ENCODE measurements at places on chromosomes 16 and 17.

DNA sequence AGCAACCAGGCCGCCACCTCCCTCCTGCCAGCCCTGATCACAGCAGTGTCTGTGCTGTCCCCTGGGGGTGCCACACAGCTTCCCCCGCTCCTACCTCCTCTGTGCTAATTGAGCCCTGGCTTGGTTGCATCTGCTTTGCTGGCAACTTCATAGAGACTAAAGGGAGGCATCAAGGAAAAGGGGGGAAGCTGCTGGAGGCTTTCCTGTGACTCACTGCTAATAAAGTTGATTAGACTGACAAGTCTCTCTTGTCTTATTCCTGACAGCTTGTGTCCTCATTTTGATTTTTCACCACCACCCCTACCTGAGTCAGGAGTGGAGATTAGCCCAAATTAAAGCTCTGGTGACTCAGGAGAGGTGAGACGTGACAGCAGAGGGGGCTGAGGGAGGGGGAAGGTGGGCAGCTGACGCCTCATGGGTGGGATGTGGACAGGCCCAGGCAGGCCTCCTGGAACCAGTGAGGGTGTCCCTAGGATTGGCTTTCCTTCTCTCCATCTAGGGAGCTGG is 310.0 kb downstream of the CBLN1 start:
- DNase-seq: no peak

GRCh38 chr16:1554826-1555445 is 21.5 kb downstream of the TMEM204 start:
- DNase-seq: no peak

DNA sequence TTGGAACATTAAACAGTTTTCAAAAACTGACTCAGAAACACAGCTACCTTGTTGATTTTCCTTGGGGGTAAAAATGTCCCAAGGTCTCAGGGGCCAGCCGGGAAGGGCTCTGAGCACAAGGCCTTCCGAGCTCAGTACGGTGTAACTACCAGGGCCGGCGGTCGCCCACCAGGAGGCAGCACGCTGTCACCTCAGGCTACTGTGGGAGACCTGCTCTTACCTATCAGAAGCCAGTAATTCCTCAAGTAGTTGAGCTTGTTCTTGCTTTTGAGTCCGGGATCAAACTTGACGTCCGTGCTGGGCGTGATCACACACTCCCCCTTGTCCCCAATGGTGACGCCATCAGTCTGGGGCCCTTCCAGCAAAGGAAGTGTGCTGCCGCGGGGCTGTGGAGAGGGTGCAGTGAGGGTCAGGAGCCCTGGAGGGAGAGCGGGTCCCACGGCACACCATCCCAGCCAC is 43.4 kb upstream of the ICAM2 start:
- no peak for DNase-seq

- no peak for DNase-seq
Observed at GRCh38 chr17:72111336-72111923, 9.4 kb upstream of the SOX9 start.

Measured in stimulated activated CD8-positive, alpha-beta memory T cell treated with anti-CD3 and anti-CD28 coated beads, Interleukin-4, amount 100 ng/mL, for 1 hour (primary cell).